ENCODE measurements at places on chromosomes 12 and 14.

DNA sequence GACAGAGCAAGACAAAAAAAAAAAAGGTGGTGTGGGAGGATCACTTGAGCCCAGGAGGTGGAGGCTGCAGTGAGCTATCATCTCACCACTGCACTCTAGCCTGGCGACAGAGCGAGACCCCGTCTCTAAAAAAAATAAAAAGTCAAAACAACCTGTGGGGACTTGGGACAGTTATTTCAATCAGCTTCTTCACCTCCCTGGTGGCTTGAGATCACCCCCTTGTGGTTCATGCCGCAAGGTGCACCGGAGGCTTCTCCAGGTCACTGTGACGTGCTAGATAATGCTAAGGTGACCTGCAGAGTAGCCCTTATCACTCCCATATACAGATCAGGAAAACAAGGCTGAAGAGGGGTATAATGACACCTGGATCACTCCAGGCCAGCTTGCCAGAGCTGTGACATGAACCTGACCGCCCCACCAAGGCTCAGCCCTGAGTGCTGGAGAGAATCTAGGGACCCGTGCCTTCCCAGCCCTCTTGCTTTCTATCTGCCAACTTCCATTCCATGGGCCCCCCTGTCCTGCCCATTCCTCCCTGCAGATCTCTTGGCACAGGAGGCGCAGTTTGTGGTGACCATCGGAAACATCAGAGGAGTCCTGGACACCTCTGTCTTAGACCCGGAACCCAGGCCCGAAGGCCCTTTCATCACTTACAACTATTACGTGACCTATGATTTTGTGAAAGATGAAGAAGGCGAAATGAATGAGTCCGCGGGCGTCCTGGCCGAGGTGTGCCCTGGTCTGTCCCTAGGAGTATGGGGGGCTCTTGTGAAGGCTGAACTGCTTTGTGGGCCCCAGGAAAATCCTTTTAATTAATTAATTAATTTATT lies 8.1 kb downstream of the LRRC43 start:
- no peak for DNase-seq

GRCh38 chr12:42807766-42808165 lies 218.2 kb upstream of the PRICKLE1 start:
- no peak for DNase-seq

- DNase-seq: no peak
Observed at GRCh38 chr14:32006263-32007110, 70.6 kb upstream of the ARHGAP5 start.

DNA sequence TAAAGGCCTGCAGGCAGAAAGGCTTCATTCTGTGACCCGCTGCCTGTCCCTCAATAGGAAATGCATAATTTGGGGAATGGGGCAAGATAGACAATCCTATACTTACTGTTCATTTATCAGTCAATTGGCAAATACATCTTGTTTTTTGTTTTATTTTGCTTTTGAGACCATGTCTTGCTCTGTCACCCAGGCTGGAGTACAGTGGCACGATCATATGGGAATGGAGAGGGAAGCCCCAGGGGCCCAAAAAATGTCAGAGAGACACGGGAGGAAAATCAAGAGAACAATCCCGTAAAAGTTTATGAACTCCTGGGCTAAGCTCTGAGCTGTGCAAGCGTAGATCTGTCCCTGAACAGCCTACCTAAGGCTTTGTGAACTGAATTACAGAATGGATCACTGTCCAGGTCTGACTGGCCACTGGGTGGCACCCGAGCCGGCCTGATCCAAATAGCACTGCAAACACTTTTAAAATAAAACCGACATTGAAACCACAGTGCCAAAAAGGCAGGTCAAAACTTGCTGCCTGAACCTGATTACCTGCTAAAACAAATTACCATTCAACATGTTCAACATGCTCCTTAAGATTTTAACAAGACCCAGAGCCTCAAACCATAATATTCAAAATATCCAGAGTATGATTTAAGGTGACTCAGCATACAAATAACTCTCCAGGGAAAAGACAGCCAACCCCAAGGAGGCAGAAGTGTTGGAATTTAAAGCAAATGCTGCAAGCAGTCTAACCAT lies 11.8 kb downstream of the COPS7A start:
- no peak for DNase-seq

GRCh38 chr12:109087250-109087649 lies 6.0 kb downstream of the ALKBH2 start:
- DNase-seq: no peak

- no peak for DNase-seq
Observed at GRCh38 chr12:63132201-63132600, 18.8 kb downstream of the AVPR1A start.

GRCh38 chr12:57434517-57435223 lies at the start of gene INHBC:
TSS of gene INHBC (plus strand) at chr12:57434784. CDS start at chr12:57434887, 103 bp downstream.
- DNase-seq: no peak

DNA sequence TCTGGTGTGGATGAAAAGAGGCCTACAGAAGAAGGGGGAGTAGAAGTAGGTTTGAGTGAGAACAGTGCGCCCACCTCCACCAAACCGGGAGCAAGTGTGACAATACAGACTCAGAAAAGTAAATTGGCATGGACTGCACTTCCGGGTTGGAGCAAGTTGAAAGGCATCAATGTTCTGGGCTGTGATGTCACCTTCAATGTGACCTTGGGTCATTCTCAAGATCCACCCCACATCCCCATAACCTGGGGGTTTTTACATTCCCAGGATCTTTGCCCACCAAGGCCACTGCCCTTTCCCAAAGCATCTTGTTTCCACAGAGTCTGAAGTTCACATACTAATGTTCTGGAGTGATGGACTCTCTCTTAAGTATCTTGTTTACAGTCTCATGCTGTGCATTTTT lies 5.3 kb upstream of the GZMB start:
- DNase-seq: no peak

GRCh38 chr12:57216014-57216911 lies at the start of gene NXPH4:
TSS of gene NXPH4 (plus strand) at chr12:57216794. CDS start at chr12:57216970, 176 bp downstream.
- DNase-seq: peak; percentile 48

GRCh38 chr14:33510063-33510481 lies 440.8 kb downstream of the EGLN3 start:
- no peak for DNase-seq

- no peak for DNase-seq
Observed at GRCh38 chr12:110794623-110795280, 52.0 kb upstream of the CCDC63 start.

DNA sequence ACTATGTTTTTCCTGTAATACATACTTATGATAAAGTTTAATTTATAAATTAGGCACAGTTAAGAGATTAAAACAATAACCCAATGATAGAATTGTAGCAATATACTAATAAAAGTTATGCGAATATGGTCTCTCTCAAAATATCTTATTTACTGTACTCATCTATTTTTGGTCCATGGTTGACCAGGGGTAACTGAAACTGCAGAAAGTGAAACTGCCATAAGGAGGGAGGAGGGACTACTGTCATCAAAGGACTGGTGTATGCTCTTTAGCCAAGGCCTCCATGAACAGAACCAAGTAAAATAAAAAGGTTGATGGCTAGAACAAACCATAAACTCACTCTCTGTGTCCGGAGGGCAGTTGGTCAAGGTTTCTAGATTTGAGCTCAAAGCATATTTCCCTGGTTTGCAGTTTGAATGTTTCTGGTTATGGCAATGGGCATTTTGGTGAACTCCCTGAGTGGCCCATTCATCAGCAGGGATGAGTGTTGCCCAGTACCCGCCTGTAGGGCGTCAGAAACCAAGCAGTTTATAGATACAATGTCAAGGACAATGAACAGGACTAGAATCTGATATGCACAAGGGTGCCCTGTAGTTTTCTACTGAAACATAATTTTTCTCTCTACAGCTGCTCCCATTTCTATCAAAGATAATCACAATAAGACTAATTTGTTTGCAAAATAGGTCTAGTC lies 19.8 kb downstream of the LEMD3 start:
- no peak for DNase-seq

DNA sequence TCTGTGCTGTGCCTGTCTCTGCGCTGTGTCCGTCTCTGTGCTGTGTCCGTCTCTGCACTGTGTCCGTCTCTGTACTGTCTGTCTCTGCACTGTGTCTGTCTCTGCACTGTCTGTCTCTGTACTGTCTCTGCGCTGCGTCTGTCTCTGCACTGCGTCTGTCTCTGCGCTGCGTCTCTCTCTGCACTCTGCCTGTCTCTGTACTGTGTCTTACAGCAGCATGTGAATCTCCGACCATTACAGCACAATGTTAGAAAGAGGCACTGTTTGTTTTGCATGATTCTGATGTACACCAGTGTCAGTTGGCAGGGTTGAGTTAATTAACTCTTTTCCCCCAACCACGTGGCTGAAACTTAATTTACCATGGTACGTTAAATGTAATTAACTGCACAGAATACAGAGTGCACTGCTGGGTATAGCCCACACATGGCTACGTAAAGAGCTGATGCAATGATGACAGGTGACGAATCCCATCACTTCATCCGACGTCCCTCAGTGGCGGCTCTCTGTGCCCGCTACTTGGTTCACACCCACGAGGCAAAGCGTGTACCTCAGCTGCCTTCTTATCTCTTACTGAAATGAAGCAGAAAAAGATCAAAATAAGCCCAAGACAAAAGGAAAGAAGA lies 127.7 kb upstream of the SFSWAP start:
- no peak for DNase-seq

GRCh38 chr12:52258335-52258901 lies 16.0 kb upstream of the KRT86 start:
- DNase-seq: no peak

DNA sequence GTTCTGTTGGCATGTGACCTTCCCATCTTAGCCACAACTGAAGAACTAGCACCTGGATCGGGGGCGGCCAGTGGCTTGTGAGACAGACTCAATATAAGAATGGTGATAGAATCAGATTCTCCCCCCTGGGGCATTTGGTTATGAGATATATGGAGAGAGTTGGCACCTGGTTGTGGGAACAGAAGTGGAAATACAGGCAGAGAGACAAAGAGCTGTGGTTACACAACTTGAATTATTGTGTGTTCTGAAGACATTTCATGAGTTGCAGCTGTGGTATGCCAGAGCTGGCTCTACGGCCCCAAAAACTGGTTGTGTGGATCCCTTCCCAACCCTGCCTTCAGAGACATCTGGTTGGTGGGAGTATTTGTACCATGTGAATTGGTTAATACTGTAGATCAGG lies 2.9 kb upstream of the MSRB3 start:
- no peak for DNase-seq

DNA sequence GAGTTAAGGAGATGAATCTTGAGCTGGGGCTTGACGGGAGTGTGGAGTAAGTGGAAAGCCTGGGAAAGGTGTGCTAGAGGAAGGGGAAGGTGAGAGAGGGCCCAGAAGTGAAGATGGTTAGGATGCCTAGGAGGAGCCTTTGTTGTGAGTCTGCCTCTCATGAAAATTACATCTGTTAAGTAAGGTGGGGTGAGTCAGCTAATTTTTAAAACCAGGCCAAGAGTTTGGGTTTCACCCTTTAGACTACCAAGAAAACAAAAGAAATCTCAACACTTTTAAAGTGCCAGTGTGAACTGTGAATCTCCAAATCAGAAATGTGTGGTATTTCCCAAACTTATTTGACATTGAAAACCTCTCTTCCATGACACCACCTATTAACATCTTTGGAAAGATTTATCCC lies 185.2 kb downstream of the CRADD start:
- DNase-seq: no peak

- no peak for DNase-seq
Observed at GRCh38 chr12:67414011-67414715, 145.0 kb downstream of the CAND1 start.

DNA sequence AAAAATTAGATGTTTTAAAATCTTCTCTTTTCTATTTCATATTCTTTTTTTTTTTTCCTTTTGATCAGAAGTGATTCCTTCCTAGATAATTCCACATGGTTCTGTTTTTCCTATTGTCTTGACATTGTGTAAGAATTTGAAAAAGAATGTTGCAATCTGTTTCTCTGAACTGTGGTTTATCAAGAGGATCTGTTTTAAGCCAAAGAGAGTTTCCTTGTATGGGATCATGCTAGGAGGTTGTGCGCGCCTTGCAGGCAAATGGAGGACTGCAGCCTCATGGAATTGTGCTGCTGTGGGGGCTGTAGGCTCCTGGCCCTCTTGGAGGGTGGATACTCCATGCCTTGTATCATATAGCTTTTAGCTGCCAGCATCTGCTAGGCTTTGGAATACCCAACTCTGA lies 43.3 kb upstream of the MBIP start:
- no peak for DNase-seq

- no peak for DNase-seq
Observed at GRCh38 chr12:104505095-104505818, 48.5 kb downstream of the CHST11 start.

DNA sequence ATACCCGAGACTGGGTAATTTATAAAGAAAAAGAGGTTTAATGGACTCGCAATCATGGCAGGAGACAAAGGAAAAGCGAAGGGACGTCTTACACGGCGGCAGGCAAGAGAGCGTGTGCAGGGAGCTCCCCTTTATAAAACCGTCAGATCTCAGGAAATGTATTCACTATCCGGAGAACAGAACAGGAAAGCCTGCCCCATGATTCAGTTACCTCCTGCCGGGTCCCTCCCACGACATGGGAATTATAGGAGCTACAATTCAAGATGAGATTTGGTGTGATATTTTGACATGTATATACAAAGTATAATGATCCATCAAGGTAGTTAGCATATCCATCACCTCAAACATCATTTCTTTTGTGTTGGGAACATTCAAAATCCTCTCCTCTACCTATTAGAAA lies 2.3 kb upstream of the CDCA4 start:
- DNase-seq: no peak

DNA sequence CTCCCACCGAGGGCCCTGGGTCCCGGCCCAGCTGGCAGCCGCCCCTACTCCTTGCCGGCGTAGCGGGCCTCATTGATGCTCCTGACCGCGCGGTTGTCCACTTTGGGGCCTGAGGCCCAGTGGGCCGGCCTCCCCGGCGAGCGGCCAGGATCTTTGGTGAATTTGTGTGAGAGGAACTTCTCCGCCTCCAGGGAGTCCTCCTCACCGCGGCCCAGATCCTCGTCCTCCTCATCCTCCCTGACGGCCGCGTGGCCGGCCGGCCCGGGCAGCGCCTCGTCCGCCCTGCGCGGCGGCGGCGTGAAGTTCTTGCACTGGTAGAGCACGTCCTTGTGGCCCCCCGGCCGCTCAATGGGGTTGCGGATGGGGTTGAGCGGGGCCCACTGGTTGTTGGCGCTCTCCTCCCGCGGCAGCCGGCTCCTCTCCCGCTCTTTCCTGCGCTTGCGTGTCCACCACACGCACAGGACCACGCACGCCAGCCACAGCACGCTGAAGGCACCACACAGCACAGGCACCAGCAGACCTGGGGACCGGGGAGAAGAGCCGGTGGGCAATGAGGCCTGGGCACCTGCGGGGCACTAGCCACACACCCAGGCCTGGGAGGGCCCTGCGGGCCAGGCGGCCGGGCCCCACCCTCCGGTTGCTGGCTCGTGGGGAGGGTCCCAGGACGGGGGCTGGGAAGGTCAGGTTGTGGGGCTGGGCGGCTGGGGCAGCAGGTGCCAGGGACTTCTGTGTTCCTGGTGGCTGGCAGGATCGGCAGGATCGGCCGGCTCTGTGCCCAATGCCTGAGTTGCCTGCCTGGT lies 25.7 kb downstream of the JAG2 start:
- no peak for DNase-seq

GRCh38 chr12:57993030-57993429 lies 51.7 kb downstream of the ATP23 start:
- DNase-seq: no peak

GRCh38 chr14:89491711-89492381 lies 74.8 kb upstream of the FOXN3 start:
- DNase-seq: no peak

GRCh38 chr14:50335389-50335788 lies 23.3 kb downstream of the DMAC2L start:
- no peak for DNase-seq

- DNase-seq: no peak
Observed at GRCh38 chr12:114750917-114751316, 66.9 kb upstream of the TBX3 start.

GRCh38 chr14:73462815-73463214 lies 4.5 kb upstream of the NUMB start:
- no peak for DNase-seq

- DNase-seq: no peak
Observed at GRCh38 chr12:10737249-10737648, 14.1 kb upstream of the YBX3 start.

Measured in activated gamma-delta T cell (primary cell).